ENCODE measurements at places on chromosomes 3 and 15.

GRCh38 chr3:25046911-25047771 is 380.9 kb upstream of the RARB start:
- no peak for DNase-seq

DNA sequence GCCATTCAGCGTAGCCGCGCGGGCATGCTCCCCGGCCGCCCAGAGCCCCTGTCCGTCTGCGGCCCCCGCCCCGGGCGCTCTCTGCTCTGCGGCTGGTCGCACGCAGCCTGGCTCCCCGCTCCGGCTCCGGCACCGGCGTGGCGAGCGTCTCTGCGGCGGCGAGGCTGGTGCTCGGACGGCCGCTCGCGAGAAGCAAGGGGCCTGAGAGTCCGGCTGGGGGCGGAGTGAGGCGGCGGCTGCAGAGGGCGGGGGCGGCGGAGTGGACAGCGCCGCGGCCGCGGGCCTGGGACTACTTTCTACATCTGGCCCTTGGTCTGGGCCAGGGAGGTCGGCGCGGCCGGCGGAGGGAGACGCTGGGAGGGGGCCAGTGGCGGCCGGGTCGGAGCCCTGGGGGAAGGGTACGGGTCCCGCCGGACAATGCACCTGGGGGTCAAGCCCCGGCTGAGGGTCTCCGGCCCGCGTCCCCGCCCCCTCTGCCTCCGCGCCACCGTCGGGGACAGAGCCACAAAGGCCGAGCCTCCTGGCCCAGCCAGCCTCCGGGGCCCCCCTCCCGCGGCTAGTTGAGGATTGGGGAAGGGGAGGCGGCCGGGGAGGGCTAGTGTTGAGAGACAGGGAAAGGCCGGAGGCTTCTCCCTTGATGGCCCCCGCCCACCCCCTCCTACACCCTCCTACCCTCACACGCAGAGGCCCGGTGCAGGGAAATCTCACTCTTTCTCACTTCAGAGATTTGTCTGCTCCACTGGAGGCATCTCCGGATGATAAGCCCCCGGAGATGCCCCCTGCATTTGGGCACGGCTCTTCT is at the start of gene PRTG:
TSS of gene PRTG (minus strand) at position 226 of the 802 bp plus-strand sequence. CDS start at position 5, 221 bp downstream.
- DNase-seq = peak; percentile 85

- DNase-seq = no peak
Observed at GRCh38 chr3:123036352-123037014, 8.9 kb upstream of the SEMA5B start.

DNA sequence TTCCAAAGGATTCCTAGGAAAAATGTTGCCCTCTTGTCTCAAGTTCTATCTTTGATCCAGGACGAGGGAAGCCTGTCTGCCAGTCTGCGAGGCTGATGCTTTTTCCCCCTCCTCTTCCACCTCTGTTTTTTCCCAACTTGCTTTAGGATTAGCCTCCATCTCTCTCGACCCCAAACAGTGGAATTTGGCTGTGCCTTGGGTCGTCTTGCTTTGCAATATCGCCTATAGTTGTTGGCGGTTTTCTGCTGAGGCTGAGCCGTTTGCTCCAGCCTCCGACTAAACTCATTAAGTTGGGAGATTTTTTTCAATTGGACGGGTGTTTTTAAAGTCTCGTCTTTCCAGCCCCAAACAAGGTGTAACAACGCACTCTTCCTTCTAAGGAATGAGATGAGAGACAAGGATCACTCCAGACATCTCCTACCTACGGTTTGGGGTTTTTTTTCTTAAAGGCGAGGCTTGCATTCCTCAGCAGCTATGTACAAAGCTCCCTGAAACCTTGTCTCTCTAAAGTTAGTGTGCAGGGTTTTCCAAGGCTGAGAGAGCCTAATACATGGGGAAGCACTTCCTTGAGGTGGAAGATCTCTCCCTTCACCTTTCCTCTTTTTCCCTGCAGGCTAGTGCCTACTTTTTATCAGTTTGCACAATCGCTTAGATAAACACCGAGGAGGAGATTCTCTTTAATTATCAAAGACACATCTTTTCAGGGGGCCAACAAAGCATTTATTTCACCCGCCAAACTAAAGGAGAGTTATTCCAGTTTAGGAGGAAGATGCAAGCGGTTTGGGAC is 4.8 kb upstream of the NR2F2 start:
- DNase-seq = peak; percentile 56

DNA sequence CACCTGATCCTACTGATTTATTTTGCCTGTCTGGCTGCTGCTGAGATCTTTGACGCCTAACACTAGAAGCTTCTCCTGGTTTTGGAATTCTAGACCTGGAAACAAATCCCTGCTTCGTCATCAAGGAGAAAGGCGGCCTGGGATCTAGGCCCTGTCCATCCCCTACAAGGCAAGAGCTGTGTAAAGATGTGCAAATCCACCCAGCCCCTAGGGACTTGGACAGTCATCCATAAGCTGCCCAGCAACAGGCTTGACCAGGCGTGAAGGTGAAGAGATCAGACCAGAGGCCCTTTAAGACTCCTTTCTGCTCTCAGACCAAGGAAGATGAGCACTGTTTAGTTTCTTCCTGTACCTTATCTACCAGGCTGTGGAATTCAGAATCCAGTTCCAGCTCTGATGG is 32.2 kb downstream of the SLC41A3 start:
- DNase-seq = no peak
